GM23338 (cell line): ENCODE measurements at places on chromosomes 3 and 15. TPM values are rescaled to one million over a fixed set of nuclear protein-coding genes. Genes with fewer than 3 reads are reported as not detected.
A peak's percentile ranks its signal among the peaks of the same experiment; 100 is the strongest.

DNA sequence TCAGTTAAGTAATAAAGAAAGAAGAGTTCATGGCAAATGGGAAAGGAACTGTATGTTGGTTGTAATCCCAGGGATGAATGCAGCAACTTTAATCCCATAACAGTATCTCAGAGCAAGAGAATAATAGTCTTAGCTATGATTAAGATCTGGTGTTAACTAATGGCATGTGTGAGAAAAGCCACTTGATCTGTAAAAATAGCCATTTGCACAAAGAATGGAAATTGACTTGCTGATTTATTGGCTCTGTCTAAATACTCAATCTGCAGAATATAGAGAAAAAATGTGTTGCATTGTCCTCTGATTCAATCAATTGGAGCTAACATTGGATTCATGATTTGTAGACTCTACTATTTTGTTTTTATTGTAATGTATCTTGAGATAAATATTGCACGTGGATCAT is 987.0 kb downstream of the NSUN3 start:
- no peaks in the 10 kb centered on the region for H3K36me3 ChIP-seq
- H3K4me3 ChIP-seq = no peak overlapping the region
- H3K27me3 ChIP-seq = no peaks in the 10 kb centered on the region
- H3K27ac ChIP-seq = no peak overlapping the region
- H3K4me1 ChIP-seq = no peaks in the 10 kb centered on the region
- no peak for DNase-seq

DNA sequence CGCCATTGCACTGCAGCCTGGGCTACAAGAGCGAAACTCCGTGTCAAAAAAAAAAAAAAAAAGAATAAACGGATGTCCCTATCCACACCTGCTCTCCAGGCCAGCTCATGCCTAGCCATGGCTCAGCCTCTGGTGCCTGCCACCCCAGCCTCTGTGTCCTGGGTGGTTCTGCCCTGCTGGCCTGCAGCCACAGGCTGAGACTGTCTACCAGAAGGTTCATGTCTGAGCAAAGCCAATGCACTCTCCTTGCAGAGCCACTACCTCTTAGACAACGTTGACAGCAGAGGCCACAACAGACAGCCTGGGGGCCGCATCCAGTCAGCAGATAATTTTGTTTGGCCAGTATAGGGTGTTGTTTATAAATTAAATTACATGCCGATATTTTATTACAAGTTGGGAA is 127.7 kb downstream of the ASB7 start:
- no peaks in the 10 kb centered on the region for H3K36me3 ChIP-seq
- H3K4me3 ChIP-seq = no peak overlapping the region
- no peak for DNase-seq
- H3K4me1 ChIP-seq = 0 out of 2 replicates have a peak, but pooled peaks cover 7% of the 10 kb centered on the region

- no peak overlapping the region for H3K4me3 ChIP-seq
- no peaks in the 10 kb centered on the region for H3K36me3 ChIP-seq
- DNase-seq = no peak
- no peaks in the 10 kb centered on the region for H3K4me1 ChIP-seq
- peaks cover 20% of the 10 kb centered on the region for H3K27me3 ChIP-seq
Measured at GRCh38 chr15:43118829-43119228, 13.0 kb upstream of the UBR1 start.

The B3GNT5 gene
- 3.9 and 4.9 TPM in 2 replicates for total RNA-seq

The BMF gene
- total RNA-seq = 16.0 and 20.3 TPM in 2 replicates

The PRKCD gene
- 10.2 and 11.8 TPM in 2 replicates for total RNA-seq

- no peak overlapping the region for H3K27ac ChIP-seq
- H3K4me3 ChIP-seq = no peak overlapping the region
- no peak for DNase-seq
- H3K4me1 ChIP-seq = no peaks in the 10 kb centered on the region
- no peaks in the 10 kb centered on the region for H3K27me3 ChIP-seq
Measured at GRCh38 chr15:82624438-82624837, 22.7 kb downstream of the CPEB1 start.

GRCh38 chr15:79209690-79210089 is 72.8 kb upstream of the ANKRD34C start:
- H3K27me3 ChIP-seq = no peaks in the 10 kb centered on the region
- H3K27ac ChIP-seq = no peak overlapping the region
- no peaks in the 10 kb centered on the region for H3K36me3 ChIP-seq
- DNase-seq = peak; percentile 81
- peak overlapping the region; percentile 64 for H3K4me3 ChIP-seq
- H3K4me1 ChIP-seq = peaks cover 19% of the 10 kb centered on the region; the same call in 1 of the 2 replicates

GRCh38 chr3:123732447-123732846 is 147.6 kb upstream of the HACD2 start:
- no peaks in the 10 kb centered on the region for H3K27me3 ChIP-seq
- H3K27ac ChIP-seq = no peak overlapping the region
- no peaks in the 10 kb centered on the region for H3K4me1 ChIP-seq
- H3K36me3 ChIP-seq = no peaks in the 10 kb centered on the region
- no peak overlapping the region for H3K4me3 ChIP-seq

- H3K27ac ChIP-seq = no peak overlapping the region
- H3K4me3 ChIP-seq = no peak overlapping the region
- no peaks in the 10 kb centered on the region for H3K36me3 ChIP-seq
- no peaks in the 10 kb centered on the region for H3K27me3 ChIP-seq
Measured at GRCh38 chr15:69194025-69194827, 33.8 kb downstream of the GLCE start.

GRCh38 chr15:33278816-33279612 is 31.8 kb upstream of the RYR3 start:
- no peaks in the 10 kb centered on the region for H3K27me3 ChIP-seq
- no peak overlapping the region for H3K27ac ChIP-seq
- H3K4me3 ChIP-seq = peak overlapping the region; percentile 8; the same call in 1 of the 2 replicates
- peaks cover 24% of the 10 kb centered on the region for H3K4me1 ChIP-seq
- H3K36me3 ChIP-seq = no peaks in the 10 kb centered on the region

The C3orf70 gene
- total RNA-seq = 1.1 and 1.5 TPM in 2 replicates

DNA sequence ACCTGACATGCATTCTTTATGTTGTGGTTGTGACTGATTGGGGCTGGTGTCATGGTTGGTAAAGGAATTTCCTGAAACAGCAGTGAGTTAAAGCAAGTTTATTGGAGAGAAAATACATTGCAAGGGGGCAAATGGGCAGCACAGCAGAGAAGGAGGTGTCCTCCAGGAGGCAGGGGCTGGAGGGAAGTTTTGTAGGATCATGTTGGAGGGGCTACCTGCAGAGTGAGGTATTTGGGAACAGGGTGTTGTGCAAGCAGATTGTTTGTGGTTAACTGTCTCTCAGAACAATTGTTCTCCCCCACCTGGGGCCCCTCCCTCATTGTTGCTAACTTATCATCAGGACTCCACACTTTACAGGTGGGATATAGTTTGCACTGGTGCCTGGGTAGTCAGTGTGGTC is 196.0 kb downstream of the NSUN3 start:
- no peaks in the 10 kb centered on the region for H3K36me3 ChIP-seq
- H3K27me3 ChIP-seq = no peaks in the 10 kb centered on the region
- no peak overlapping the region for H3K27ac ChIP-seq

GRCh38 chr3:179732661-179733348 is 80.0 kb downstream of the USP13 start:
- no peak overlapping the region for H3K4me3 ChIP-seq
- no peaks in the 10 kb centered on the region for H3K27me3 ChIP-seq

DNA sequence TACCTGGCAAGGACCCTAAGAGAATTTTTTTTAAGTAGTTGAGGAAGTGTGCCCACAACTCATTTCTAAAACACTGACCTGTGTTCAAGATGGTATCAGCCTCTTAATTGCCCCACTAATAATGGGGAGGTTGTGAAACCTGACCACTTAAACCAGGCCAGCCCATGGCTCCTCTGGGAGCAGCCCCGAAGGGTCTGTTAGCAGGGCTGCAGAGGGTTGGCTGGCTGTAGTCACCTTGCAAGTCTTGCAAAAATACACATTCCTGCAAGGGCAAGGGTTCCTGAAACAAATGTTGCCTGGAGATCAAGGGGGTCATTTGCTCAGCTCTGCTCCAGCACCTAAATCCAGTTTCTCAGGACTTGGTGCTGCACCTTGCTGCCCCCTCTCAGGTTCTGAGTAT is 3.2 kb downstream of the IL17RD start:
- H3K27ac ChIP-seq = peak overlapping the region; percentile 95
- H3K36me3 ChIP-seq = no peaks in the 10 kb centered on the region
- peaks cover 79% of the 10 kb centered on the region for H3K4me1 ChIP-seq
- no peak for DNase-seq
- H3K4me3 ChIP-seq = peak overlapping the region; percentile 40; the same call in 1 of the 2 replicates

The LRRC15 gene
- total RNA-seq = 0.14 TPM in 1 of 2 replicates, not detected in the other

- DNase-seq = no peak
- H3K27me3 ChIP-seq = no peaks in the 10 kb centered on the region
- no peaks in the 10 kb centered on the region for H3K36me3 ChIP-seq
Measured at GRCh38 chr15:77064063-77064462, 6.8 kb downstream of the TSPAN3 start.

DNA sequence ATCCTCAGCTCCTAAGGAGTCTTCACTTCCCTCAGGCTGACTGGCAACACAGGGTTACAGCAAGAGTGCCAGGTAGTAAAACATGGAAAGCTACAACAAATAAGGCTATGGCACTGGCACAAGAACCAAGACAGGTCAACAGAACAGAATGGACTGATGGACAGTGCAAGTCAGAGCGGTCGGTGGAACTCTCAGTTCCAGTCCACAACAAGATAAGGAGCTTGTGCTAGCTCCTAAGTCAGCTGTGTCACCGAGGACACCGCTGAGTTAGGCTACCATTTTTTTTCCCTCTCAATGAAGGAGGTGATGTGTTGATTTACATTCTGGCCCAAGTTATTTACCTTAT is 55.9 kb upstream of the LIMD1 start:
- no peaks in the 10 kb centered on the region for H3K27me3 ChIP-seq
- H3K27ac ChIP-seq = 0 out of 2 replicates have a peak overlapping the region, but pooled peaks have one; percentile 19
- no peaks in the 10 kb centered on the region for H3K4me1 ChIP-seq
- no peaks in the 10 kb centered on the region; the same call in 1 of the 2 replicates for H3K36me3 ChIP-seq

DNA sequence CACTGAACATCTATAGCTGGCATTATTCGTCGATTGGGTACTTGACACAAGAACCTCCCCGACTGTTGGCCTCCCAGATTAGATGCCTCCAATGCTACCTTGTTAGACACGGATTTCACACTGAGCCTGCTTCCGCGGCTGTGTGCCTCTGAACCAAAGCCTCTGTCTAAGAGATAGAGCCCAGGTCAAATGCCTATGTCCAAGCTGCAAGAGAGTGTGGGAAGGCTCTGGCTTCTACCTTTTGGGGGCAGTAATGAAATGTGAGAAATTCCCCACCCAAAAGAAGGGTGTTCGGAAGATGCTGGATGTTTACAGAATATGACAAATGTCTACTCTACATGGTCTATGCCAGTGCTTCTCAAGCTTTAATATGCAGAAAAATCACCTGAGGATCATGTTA is 2.0 kb upstream of the RPUSD2 start:
- no peaks in the 10 kb centered on the region for H3K36me3 ChIP-seq

The CAND2 gene
- 16.5 and 20.5 TPM in 2 replicates for total RNA-seq

The FSD2 gene
- 0.08 TPM in 1 of 2 replicates, not detected in the other for total RNA-seq

GRCh38 chr15:92020804-92021203 is 167.3 kb downstream of the SLCO3A1 start:
- DNase-seq = no peak
- H3K36me3 ChIP-seq = no peaks in the 10 kb centered on the region
- no peak overlapping the region for H3K27ac ChIP-seq
- H3K4me1 ChIP-seq = no peaks in the 10 kb centered on the region; the same call in 1 of the 2 replicates

GRCh38 chr3:14879211-14879874 is 60.6 kb downstream of the FGD5 start:
- DNase-seq = peak; percentile 68
- H3K27ac ChIP-seq = 0 out of 2 replicates have a peak overlapping the region, but pooled peaks have one; percentile 45
- H3K27me3 ChIP-seq = no peaks in the 10 kb centered on the region

The PPP2R3A gene
- 15.2 and 15.4 TPM in 2 replicates for total RNA-seq

GRCh38 chr15:55108858-55109518 is 87.8 kb downstream of the RSL24D1 start:
- H3K27ac ChIP-seq = no peak overlapping the region
- H3K27me3 ChIP-seq = no peaks in the 10 kb centered on the region

GRCh38 chr3:146222204-146223046 is 28.5 kb downstream of the PLSCR4 start:
- no peak overlapping the region for H3K27ac ChIP-seq
- DNase-seq = peak; percentile 52
- H3K4me3 ChIP-seq = no peak overlapping the region
- H3K27me3 ChIP-seq = no peaks in the 10 kb centered on the region
- no peaks in the 10 kb centered on the region for H3K4me1 ChIP-seq
- no peaks in the 10 kb centered on the region for H3K36me3 ChIP-seq

DNA sequence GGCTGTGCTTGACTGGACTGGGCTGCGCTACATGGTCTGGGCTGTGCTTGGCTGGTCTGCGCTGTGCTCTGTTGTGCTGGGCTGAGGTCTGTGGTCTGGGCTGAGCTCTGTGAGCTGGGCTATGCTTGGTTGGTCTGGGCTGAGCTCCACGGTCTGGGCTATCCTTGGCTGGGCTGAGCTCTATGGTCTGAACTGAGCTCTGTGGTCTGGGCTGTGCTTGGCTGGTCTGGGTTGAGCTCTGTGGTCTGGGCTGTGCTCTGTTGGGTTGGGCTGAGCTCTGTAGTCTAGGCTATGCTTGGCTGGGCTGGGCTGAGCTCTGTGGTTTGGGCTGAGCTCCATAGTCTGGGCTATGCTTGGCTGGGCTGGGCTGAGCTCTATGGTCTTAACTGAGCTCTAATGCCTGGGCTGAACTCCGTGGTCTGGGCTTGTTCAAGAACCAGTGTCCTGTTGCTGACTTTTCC is 92.0 kb downstream of the PLXNA1 start:
- DNase-seq = peak; percentile 57
- no peak overlapping the region for H3K4me3 ChIP-seq
- no peaks in the 10 kb centered on the region for H3K36me3 ChIP-seq

DNA sequence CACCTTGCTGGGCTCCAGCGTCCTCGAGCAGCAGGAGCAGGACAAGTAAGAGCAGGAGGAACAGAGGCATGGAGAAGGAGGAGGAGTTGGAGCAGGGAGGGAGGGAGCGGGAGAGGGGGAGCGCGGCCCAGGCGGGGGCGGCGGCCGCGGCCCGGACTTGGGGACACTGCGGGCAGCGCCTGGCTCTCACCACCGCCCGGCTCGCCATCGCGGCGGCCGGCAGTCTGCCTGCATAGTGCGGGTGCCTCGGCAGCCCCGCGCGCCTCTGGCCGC is 440 bp downstream of the DCBLD2 start:
- peak overlapping the region; percentile 90 for H3K4me3 ChIP-seq
- peaks cover 25% of the 10 kb centered on the region for H3K4me1 ChIP-seq
- no peaks in the 10 kb centered on the region for H3K36me3 ChIP-seq
- no peaks in the 10 kb centered on the region for H3K27me3 ChIP-seq
- peak; percentile 80 for DNase-seq
- peak overlapping the region; percentile 70; the same call in 1 of the 2 replicates for H3K27ac ChIP-seq

- DNase-seq = peak; percentile 88
- H3K27me3 ChIP-seq = no peaks in the 10 kb centered on the region
- H3K4me1 ChIP-seq = 0 out of 2 replicates have a peak, but pooled peaks cover 3% of the 10 kb centered on the region
- H3K4me3 ChIP-seq = no peak overlapping the region
- H3K36me3 ChIP-seq = no peaks in the 10 kb centered on the region
Measured at GRCh38 chr3:189967254-189967865, 153.3 kb downstream of the P3H2 start.

- H3K27ac ChIP-seq = no peak overlapping the region
- no peaks in the 10 kb centered on the region for H3K4me1 ChIP-seq
- H3K27me3 ChIP-seq = no peaks in the 10 kb centered on the region
- H3K4me3 ChIP-seq = no peak overlapping the region
- H3K36me3 ChIP-seq = no peaks in the 10 kb centered on the region
- no peak for DNase-seq
Measured at GRCh38 chr3:53768478-53769459, 77.5 kb downstream of the CHDH start.

- H3K4me1 ChIP-seq = no peaks in the 10 kb centered on the region
- no peak overlapping the region for H3K4me3 ChIP-seq
- no peaks in the 10 kb centered on the region for H3K27me3 ChIP-seq
- no peak overlapping the region for H3K27ac ChIP-seq
Measured at GRCh38 chr3:87461443-87461842, 185.1 kb upstream of the POU1F1 start.
